Activated CD4-positive, alpha-beta T cell treated with anti-CD3 and anti-CD28 coated beads, Interleukin-2, amount 50 U/mL, for 48 hours (primary cell): ENCODE measurements at places on chromosomes 6 and 20.

DNA sequence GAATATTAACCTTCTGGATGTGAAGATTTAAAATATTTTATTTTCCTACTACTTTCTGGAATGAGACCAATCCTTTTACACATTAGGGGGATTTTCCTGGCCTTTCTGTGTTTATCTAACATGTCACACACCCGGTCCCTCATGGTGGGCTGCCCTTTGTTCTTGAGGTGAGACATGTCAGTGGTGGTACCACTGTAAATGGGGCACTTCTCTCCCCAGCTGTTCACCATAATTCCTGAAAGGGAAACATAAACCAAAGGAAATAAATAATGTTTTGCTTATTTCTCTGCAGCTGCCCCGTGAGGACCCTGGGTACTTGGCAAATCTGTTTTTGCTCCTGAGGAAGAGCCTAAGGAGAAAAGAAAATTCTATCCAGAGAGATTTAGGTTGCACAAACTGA lies 41.1 kb downstream of the GRIK2 start:
- no peak for DNase-seq

DNA sequence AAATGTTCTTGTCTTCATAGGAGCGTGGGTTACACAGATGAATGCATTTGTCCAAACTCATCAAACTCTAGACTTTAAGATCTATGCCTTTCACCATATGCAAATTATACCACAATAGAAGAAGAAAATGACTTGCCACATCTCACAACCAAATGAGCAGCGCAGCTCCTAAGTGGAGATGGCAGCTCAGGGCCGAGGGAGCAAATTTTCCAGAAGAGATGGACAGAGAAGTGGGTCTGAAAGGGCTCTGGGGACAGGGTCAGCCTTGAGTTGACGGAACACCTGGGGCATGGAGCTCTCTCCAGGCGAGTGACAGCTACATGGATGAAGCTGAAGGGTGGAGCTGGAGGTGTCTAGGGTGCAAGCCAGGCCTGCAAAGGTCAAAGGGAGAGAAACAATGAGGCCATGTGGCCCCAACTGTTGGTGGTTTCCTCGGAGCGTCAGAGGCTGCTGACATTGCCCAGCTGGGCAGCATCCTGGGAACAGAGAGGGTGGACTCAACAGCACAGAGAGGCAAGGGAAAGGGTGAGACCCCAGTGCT lies 228.3 kb downstream of the NRN1 start:
- no peak for DNase-seq

GRCh38 chr6:139144490-139145085 lies 9.7 kb downstream of the HECA start:
- no peak for DNase-seq

DNA sequence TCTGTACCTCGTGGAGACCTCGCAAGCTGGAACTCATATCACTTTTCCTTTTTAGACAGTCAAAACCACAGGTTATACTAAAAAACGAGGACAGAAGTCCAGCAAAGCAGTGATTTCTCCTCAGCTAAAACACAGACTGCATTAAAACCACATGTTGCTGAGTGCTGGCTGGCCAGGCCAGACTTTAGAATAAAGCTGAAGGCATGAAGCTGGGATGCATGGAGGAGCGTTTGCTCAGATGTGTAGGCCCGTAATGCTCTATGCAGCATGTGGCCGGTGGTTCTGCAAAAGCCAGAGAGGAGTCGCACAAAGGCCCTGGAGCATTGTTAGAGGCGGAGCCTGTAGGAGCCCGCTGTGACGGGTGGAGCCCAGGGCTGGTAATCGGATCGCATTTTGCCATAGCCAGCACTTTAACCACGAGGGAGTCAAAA lies 83.6 kb downstream of the SMOC2 start:
- DNase-seq = no peak

- peak; percentile 63 for DNase-seq
These were observed 14.3 kb upstream of the NCOA3 start for GRCh38 chr20:47487175-47487917.

DNA sequence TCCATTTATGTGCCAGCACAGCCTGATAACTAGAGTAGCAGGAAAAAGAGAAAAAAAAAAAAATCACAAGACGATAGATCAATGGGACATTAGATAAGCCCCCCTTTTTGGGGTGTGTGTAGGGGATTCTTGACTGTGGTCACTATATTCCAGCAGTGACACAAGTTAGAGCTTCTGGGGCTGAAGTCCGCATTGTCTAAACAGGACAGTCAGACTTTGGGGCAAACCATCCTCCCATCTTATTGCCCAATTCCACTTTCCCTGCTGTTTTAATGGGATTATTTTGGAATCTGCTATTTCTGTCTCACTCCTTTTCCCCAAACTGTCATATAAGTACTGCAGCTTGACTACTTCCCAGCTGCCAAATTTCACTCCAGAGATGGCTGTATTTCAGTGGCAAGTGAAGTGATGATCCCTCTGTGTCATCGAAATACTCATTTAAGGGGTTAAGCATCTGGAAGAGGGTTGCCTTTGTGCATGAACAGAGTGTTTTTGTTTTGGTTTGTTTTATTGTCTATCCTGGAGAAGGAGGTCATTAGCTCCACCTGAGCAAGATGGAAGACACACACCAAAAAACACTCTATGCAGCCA lies 182.5 kb downstream of the ATXN1 start:
- no peak for DNase-seq

DNA sequence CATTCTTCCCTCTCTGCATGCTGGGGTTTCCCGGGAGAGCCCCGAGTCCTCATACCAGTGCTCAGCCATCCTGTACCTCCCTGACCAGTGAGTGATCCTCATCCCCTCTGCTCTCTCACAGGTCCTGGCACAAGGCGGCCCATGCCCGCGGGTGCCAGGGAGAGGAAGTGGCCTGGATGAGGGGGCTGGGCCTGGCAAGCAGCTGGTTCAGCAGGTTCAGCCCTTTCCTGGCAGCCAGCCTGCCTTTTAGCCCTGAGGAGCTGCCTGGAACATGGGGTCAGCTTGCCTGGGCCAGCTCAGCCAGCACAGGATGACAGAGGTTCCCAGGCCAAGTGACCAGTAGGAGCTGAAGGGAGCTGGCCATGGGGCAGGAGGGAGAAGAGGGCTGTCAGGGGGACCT lies 10.9 kb downstream of the MOCS1 start:
- no peak for DNase-seq

GRCh38 chr6:33761581-33761921 lies 14.8 kb upstream of the IP6K3 start:
- no peak for DNase-seq

DNA sequence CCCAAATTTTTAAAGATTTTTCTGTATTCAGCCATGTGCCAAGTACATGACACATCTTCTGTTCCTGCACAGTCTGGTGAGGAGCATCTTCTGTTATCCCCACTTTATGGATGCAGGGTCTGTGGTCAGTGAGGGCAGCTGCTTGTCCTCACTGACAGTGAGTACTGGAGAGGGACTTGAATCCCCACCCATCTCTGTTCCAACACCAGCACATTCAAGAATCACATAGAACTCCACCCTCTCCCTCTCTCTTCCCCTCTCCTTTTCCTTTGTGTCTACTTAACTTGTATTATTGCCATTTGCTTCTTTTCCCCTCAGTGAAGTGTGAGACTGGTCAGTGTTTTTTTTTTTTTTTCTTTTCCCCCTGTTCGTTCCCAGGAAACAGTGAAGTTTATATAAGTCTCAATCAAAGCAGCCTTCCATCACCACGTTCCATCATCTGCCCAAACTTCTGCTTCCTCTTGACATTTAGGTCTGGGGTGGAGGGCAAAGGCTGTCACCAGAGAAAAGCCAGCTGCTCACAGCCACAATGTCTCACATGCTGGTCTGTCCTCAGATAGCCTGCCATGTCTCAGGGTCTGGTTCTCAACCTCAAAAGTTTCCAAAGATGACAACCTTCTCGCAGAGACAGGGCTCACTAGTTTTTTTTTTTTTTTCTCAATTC lies 110.0 kb upstream of the SSTR4 start:
- no peak for DNase-seq

DNA sequence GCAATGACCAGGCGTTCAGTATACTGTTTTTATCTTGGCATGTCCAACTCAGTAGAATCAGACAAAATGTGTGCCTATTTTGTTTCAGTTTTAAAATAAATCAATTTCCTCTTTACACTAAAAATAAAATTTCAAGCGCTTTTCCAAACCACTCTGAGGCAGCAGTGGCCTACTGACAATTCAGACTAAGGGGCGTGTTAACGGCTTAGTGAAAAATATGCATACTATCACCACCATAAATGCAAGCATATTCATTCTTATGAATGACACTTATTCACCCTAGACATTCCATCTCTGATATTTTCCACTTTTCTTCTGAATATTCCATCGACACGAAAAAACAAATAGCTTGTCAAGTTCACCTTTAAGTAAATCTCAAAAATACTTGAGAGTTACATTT lies 7.5 kb downstream of the TBX18 start:
- DNase-seq = no peak

- DNase-seq = no peak
These were observed 112.6 kb upstream of the SPTLC3 start for GRCh38 chr20:12896180-12896579.

- no peak for DNase-seq
These were observed 33.1 kb upstream of the CLIC5 start for GRCh38 chr6:46048646-46049297.

- no peak for DNase-seq
These were observed 48.7 kb upstream of the CLVS2 start for GRCh38 chr6:122947355-122947754.

GRCh38 chr6:160042014-160042773 lies 73.3 kb downstream of the IGF2R start:
- DNase-seq = no peak

- no peak for DNase-seq
These were observed 113.6 kb downstream of the TSHZ2 start for GRCh38 chr20:53085720-53086119.

DNA sequence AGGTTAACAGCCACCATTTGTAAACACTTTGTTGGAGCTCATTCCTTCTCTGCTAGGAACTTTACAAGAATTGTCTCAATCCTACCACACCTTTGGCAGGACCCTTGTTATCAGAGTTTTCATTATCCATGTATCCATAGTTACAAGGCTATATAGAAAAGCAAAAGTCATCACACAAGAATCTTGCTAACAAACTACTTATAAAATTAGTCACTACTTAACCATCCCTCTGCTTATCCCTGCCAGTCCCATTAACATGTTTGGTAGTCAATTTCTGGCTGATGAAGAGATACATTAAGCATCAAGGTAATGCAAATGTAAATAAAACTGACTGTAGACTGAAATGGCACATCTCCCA lies 10.4 kb downstream of the ZSWIM3 start:
- no peak for DNase-seq

- DNase-seq = no peak
These were observed 9.8 kb downstream of the FAM83D start for GRCh38 chr20:38935967-38936407.
